NCI-H524 (cell line): ENCODE measurements at places on chromosomes 4 and X.

DNA sequence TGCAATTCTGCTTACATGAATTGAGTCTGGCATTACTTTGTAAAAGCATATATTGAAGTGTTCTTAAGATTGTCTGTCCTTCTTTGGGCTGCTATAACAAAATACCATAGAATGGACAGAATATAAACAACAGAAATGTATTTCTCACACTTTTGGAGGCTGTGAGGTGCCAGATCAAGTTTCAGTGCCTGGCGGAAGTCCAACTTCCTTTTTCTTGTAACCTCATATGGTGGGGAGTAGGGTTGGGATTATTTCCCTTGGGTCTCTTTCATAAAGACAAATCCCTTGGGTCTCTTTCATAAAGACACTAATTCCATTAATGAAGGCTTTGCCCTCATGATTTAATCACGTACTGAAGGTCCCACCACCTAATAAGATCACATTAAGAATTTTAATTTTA is 199.3 kb upstream of the GRID2 start:
- DNase-seq = no peak

DNA sequence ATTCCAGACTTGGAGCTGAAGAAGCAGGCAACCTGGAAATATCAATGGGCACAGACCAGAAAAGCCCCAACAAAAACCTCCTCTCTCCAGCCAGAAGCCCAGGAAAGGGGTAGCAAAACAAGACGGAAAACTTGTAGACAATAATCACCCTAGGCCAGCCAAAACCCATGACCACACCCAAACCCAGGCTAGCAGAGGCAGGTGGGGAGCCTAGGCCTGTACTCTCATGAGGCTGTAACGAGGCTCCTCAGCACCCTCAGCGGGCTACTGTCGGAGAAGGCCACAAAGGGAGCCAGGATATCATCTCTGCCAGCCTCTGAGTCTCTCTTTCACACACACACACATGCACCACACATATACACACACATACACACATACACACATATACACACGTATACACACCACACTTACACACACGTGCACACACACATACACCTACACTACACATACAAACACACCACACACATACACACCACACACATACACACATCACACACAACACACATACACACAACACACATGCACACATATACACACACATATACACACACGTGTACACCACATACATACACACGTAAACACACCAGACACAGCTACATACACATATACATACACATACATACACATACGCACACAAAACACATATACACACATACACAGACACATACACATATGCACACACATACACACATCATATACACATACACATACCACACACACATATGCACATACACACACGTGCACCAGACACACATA is 90.6 kb downstream of the FHDC1 start:
- DNase-seq = no peak

DNA sequence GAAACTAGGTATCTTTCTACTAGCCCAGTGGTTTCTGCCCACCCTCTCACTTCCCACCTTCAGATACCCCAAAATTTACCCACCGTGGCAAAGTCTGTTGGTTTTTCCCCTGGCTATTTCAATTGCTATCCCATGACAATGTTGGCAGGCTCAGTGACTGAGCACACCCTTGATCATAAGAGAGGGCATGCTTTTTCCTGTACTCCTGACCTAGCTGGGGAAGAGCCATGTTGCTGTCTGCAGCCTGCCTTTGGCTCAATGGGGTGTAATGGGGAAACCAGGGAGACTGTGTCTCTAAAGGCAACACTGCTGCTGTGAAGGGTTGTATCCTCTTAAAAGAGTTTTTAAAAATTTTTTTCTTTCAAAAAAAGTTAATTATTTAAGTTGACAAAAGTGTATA is 90.4 kb upstream of the CITED1 start:
- DNase-seq = no peak

GRCh38 chr4:4474476-4474875 is 67.4 kb downstream of the STX18 start:
- no peak for DNase-seq

DNA sequence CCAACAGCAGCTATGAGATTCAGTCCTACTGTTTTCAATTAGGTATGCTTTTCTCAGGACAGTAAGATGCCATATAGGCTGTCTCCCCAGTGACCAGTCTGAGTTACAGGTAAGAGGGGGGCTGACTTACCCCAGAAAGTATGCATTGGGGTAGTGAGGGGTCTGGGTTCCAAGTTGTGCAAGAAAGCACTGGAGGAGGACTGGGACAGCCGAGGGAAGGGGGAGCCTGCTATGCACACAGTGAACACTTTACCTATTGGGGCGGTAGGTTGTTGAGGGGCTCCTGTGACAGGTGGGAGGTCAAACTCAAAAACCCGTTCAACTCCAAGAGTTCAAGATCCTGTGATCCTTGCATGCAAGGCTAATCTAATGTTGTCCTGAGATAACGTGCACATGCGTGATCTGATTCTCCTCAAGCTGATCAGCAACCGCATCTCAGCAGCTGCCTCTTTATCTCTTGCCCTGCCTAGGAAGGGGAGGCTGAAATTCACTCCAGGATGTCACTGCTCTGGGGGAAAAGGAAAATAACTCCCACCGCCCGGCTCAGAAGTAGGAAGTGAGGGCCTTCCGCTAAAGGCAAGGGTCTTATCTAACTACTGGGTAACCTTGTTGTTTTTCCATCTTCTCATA is 108.8 kb upstream of the KIT start:
- DNase-seq = no peak

- DNase-seq = no peak
Measured at GRCh38 chr4:173807347-173807746, 277.3 kb upstream of the HAND2 start.
